ENCODE measurements at places on chromosomes 6 and 20.

DNA sequence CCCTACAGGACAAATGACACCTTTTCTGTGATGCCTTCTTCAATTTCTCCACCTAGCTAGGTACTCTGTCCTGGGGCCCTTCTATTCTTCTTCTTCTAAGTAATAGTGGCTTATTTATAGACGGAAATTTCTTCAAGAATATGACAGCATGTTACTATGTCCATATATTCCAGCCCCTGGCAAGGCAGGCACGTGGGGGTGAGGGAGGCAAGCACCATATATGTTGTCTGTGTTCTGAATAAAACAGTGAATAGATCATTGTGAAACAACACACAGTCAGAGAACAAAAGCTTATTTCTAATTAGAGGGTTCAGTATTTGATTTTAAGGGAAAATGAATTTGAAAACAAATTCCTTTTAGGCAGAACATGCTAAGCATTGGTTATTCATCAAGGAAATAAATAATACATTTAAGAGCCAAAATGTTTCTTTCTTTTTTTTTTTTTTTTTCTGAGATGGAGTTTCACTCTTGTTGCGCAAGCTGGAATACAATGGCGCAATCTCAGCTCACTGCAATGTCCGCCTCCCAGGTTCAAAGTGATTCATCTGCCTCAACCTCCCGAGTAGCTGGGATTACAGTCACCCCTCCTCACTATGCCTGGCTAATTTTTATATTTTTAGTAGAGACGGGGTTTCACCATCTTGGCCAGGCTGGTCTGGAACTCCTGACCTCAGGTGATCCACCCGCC is 6.2 kb downstream of the HEBP2 start:
- no peak for DNase-seq

DNA sequence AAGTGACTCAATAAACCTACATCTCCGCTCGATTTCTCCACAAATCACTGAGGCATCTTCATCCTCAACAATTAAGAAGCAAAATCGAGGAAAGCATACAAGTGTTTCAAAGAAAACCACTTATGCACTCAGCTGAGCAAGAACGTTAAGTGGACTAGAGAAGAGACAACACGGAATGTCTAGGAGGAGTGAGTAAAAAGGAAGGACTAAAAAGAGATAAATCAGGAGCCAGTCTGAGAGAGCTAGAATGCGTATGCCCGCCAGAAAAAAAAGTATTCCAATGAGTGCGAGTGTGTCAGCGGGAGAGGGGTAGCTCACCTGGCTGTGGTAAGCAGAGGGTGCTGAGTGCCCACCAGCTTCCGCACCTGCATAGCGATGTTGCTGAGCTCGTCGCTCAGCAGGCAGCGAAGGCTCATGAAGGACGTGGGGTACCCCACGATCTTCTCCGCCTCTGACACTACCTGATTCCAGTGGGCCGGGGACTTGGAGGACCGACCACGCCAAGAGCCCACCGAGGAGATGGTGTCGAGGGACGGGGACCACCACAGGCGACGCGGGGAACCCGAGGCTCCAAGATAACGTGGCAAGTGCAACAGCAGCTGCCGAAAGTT is 587 bp downstream of the PDSS2 start:
- peak; percentile 56 for DNase-seq

GRCh38 chr20:64140061-64140931 is 24.0 kb upstream of the MYT1 start:
- DNase-seq = no peak

- no peak for DNase-seq
Measured at GRCh38 chr6:89536231-89536630, 102.3 kb downstream of the LYRM2 start.

DNA sequence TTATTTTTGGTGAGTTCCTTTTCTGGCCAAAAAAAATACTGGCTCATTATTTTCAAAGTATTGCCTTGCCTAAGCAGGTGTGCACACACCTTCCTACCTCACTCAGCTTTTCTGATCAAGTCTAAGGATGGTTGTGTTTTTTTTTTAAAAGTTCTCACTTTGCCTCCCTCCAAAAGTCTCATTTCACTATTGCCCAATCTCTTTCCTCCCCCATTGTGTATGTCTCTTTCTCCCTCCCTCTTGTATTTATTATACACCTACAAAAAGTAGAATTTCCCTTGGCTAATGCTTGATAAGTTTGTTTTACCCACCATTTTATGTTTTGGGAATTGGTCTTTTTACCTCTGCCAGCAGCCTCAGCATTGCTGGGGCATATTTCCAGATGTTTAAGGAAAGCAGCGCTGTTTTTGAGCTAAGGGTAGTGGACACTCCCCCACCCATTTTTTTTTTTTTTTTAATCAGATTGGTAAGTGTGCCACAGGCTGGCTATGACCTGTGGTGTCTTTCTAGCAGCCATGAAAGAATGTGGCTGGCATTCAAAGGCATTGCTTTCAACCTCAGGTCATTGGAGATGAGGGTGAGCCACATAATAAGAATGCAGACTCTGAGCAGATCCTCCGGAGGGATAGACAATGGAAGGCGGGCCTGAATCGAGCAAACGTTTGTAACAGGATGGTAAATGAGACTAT is 668.6 kb downstream of the UTRN start:
- no peak for DNase-seq

GRCh38 chr6:113693851-113694250 is 163.3 kb upstream of the MARCKS start:
- DNase-seq = no peak

Data from KG1 (cell line).